Activated T-cell treated with anti-CD3 and anti-CD28 coated beads, Interleukin-2, amount 50 U/mL, for 1 hour (primary cell): ENCODE measurements at places on chromosomes 2 and 18.

- no peak for DNase-seq
These were observed 14.4 kb upstream of the STAT4 start for GRCh38 chr2:191165176-191165643.

- DNase-seq = no peak
These were observed 19.9 kb upstream of the TMEM131 start for GRCh38 chr2:98015671-98016070.

DNA sequence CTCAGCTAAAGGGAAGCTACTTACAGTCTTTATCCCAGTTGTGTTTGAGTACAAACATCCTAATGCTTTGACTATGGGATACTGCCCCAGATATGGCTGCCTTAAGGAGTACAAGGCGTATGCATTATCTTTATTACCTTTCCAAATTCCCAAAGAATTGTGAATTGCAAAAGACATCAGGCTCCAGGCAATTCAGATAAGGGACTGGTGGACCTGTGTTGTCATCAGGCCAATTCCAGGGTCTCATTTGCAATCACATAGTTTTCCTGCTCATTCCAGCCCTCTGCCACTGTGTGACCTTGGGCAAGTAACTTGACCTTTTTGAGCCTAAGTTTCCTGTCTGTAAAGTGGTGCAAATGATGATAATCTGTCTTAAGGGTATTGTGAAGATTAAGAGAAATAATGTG is 137.5 kb downstream of the FMNL2 start:
- no peak for DNase-seq

- no peak for DNase-seq
These were observed 24.2 kb downstream of the MYL12B start for GRCh38 chr18:3286159-3286558.

DNA sequence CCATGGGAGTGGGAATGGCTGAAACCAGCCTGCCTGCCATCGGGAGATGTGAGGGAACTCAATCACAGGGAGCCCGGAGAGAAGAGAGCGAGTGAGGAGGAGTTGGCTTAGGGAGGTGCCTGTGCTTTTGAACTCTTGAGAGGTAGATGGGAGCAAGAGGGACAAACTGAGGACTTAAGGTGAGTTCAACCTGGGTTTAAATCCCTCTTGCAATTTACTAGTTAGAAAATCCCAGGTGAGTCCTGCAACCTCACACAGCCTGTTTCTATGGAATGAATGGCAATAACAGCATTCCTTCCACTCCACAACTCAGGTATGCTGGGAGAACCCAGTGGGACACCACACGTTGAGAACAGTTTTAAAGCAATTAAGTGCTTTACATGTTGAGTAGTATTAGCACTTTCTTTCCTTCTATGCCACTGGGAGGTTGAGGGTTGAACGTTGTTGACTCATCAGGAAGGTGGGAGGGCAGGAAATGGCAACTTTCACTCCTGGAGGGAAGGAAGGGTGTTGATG is 57.3 kb downstream of the VIT start:
- no peak for DNase-seq

DNA sequence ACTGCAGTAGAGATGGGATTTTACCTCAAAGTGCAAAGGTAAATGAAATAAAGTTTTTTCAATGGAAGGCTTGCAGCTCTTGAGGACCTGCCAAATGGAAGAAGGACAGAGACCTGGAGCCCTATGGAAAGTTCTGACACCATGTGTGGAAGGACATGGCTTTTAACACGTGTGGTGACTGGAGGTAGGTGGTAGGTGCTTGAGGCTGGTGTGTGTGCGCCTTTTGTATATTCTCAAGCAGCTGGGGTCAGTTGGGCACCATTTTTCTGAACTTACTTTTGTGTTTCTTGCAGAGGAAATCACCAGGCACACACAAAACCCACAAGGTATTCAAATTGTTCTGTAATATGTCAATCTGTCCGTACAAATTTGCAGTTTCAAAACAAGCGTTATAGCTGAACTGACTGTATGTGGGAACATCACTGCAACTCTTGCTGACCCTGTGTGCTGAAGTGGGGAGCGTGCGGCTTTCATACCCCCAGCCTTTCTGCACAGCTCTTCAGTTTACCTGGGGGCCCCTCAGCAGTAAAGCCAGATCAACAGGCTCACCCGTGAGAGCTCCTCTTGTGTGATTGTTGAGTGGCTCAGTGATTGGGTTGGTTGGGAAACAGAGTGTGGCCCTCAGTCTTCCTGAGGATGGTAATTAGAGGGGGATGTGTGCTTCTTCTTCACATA is 363 bp downstream of the GREB1 start:
- no peak for DNase-seq

GRCh38 chr18:3368193-3368592 is 81.8 kb upstream of the TGIF1 start:
- no peak for DNase-seq

DNA sequence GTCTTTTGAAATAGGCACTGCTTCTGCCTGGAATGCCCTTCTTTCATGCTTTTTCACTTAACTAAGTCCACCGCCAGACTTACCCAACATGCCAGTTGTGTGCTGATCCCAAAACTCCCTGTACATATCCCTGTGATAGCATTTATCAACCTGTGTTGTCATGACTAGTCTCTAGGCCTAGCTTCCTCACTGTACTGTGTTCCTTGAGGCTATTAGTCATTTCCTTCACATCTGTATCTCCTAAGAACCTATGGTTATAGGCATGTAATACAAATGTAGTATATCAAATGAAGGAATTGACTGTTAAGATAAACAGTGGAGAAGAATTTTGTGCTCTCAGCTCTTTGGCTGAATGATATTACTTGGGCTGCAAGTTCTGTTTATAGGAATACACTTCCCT is 184.3 kb downstream of the CYRIA start:
- no peak for DNase-seq

GRCh38 chr2:70659551-70659950 is 105.9 kb upstream of the TGFA start:
- no peak for DNase-seq

DNA sequence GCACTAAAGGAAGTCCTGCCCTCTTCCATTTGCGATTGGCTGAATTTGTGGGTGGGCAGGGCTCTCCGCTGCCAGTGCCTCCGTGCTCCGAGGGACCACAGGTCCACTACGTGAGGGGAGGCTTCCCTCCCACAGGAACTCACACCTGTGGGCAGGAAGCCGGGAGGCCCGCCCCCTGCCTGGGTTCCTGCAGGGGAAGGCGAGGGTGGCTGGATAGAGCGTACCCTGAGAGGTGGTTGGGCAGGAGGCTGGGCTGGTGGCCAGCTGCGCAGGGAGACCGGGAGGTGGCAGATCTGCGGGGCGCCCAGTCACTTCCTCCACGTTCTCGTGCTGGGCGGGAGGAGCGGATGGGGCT is 47.0 kb upstream of the PTH2R start:
- DNase-seq = no peak

DNA sequence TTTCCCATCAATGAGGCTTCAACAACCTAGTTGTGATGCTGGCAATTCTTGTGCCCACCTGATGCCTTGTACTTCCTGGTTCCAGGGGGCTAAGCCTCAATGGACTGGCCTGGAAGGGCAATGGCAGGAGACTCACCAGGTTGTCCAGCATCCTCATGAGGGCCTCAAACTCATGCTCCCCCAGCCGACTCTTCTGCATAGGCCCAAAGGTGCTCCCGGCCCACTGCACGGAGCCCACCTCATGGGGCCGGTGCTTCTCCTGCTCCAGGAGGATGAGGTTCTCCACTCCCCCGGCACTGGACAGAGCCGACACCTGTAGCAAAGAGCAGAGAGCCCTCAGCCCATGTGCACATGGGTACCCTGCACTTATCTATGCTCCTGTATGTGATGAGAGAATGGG is 84.5 kb downstream of the ADD2 start:
- DNase-seq = no peak

- DNase-seq = no peak
These were observed 805 bp downstream of the CIDEA start for GRCh38 chr18:12254820-12255511.

DNA sequence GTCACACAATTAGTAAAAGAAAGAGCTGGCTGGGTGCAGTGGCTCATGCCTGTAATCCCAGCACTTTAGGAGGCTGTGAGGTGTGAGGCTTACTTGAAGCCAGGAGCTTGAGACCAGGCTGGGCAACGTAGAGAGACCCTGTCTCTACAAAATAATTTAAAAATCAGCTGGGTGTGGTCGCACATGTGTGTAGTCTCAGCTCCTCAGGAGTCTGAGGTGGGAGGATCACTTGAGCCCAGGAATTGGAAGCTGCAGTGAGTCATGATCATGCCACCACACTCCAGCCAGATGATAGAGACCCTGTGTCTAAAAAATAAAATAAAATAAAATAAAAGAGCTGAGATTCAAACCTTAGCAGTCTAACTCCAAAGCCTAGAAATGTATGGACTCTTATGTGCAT is 39.0 kb upstream of the NEDD4L start:
- DNase-seq = no peak

DNA sequence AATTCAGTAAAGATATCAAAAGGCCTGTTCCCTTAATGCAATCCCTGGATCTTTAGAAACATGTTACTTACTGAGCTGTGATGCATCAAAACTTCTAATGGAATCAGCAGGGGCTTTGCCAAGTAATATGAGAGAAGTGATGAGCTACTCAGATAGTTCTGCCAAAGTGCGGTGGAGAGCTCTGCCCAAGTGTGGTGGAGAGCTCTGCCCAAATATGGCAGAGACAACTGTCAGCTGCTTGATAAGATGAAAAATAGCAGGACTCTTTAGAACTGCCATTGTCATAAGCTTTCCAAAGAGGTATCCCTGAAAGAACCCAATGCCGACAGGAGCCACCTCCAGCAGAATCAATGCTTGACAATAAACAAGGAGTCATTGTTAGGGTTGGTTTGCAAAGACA is 167.9 kb upstream of the SLC39A10 start:
- DNase-seq = no peak

DNA sequence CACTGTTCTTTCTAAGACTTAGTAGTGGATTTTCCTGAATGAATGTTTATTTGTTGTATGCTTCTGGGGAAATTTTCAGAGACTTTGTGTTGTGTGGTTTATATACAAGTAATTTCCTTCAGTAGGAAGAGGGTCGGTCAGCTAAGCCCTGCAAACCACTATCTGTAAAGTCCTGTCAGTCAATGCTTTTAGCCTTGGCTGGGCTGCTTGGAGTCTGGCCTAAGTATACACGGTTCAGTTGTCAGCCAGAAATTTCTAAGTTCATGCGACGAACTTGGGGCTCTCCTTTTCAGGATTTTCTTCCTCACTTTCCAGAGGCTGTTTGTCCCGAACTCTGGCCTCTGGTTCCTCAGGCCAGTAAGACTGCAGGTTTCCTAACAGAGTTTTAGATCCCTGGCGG is 21.3 kb downstream of the C2orf49 start:
- DNase-seq = no peak

DNA sequence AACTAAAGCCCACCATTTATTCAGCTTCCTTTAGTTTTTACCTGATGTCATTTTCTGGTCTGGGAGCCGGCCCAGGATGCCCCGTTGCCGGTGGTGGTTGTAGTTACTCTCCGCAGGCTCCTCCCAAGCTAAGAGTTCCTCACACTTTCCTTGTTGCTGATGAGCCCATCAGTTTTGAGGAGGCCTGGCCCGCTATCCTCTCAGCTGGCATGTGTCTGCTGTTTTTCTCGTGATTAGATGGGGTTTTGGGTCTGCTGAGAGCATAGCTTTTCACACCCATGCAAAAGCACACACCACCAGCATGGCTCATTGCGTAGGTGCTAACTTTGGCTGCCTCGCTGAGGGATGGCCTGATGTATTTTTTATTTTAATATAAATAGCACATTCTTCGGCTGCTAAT is 72.1 kb downstream of the PSMG2 start:
- DNase-seq = no peak

GRCh38 chr2:37836270-37836669 is 88.8 kb upstream of the RMDN2 start:
- DNase-seq = no peak

DNA sequence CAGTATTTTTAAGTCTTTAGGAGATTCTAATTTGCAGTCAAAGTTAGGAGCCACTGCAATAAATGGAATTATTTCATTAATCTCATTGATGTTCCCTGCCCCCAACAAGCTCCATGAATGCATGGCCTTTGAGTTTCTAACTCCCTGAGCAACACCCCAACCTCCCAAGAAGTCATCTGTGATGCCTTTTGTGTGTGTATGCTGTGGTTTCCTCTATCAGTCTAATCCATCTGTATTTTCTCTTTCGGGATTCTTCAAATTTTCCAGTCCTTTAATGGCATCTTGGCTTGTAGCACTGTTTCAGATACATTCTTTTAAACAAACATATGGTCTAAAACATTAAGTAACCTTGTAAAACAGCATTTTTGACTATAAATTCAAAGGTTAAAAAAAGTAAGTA is 16.8 kb downstream of the SERPINB10 start:
- no peak for DNase-seq

DNA sequence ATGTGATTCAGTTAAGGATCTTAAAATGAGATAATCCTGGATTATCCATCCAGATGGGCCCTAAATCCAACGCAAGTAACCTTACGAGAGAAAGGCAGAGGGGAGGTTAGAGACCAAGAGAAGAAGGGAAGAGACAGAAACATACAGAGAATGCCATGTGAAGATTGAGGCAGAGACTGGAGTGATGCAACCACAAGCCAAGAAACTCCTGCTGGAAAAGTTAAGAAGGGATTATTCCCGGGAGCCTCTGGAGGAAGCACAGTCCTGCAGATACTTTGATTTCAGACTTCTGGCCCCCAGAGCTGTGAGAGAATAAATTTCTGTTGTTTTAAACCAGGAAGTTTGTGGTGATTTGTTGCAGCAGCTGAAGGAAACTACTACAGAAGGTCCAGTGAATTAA is 992.7 kb downstream of the BCL11A start:
- DNase-seq = no peak

DNA sequence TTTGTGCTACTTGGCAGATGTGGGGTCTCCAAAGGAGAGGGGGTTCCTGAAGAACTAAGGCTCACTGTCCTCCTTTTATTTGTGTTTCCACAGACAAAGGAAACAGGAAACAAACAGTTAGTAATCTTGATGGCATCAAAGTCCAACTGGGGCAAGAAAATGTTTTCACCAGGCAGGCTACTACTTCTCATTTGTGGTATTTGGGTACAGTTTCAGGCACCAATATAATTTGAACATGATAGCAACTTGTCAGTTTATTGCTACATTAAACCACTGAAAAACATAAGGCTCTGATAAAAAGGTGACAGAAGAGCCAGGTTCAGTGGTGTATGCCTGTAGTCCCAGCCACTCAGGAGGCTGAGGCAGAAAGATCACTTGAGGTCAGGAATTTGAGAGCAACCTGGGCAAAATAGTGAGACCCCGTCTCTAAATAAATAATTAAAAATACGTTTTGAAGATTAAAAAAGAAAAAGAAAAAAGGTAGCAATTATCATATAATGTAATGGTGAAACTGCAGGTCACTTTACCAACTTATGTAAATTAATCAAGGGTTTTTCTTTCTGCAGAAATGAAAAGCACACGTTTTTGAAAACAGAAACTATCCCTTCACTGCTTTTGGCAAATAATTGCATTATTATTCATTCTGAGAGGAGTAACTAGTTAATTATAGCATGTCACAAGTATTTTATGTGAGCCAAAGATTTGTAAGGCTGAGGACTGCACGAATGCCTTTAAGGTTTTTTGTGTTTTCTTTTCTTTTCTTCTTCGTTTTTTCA is 157.5 kb upstream of the CAVIN2 start:
- DNase-seq = no peak

- no peak for DNase-seq
These were observed 119.1 kb upstream of the TRIB2 start for GRCh38 chr2:12597610-12598009.
